D721Med (cell line): ENCODE measurements at places on chromosomes 12 and 14.

GRCh38 chr14:70567791-70568190, 32.7 kb downstream of the MED6 start:
- no peak for DNase-seq

DNA sequence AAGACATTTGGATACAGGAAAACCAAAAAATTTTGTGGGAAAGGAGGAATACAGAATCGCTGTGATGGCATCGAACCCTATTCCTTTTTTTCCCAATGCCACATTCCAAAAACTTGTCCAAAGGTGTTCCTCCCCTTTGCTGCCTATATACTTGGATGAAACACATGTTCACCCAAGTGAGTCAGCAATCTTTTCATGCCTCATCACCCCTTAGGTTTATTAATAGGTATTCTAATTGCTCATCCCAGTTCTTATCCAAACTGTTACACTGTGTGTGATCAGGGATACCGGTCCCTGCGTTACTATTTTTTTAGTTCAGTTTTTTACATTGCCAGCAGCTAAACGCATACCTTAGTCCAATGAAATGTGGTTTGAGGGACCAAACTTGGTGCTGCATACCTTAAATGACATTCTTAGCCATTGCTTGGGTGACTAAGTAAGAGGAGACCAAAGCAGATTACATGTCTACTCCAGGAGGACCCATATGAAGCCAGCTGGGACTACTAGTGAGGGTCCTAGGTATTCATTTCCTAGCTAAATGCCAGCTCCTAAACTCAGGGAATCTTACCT, 20.6 kb upstream of the ST8SIA1 start:
- DNase-seq: no peak

DNA sequence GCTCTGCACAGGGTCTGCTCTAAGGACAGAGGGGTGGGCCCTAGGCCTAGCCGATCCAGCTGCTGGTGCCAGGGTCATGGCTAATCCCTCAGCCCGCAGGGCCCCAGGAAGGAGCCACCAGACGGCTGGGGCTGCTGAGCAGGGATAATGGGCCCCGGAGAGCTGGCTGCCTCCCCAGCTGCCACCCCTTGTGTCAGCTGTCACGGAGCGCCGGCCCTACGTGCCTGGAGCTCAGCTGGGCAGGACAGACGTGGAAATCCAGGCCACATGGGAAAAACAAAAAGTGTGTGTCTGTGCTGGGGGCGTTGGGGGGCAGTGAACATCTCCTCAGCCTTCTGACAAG, 36.2 kb downstream of the CHGA start:
- peak; percentile 100 for DNase-seq

DNA sequence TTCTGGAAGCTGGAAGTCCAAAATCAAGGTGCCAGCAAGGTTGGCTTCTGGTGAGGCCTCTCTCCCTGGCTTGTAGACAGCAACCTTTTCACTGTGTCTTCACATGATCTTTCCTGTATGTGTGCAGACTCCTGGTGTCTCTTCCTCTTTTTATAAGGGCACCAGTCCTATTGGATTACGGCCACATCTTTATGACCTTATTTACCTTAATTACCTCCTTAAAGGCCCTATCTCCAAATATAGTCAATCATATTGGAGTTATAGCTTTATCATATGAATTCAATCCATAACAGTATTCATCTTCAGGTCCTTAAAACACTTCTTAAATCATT, 21.2 kb upstream of the GARIN2 start:
- DNase-seq: no peak

GRCh38 chr12:45034861-45035265, 16.0 kb downstream of the DBX2 start:
- DNase-seq: no peak

GRCh38 chr12:76455582-76456345, 103.8 kb downstream of the OSBPL8 start:
- no peak for DNase-seq

- no peak for DNase-seq
These were observed 137.8 kb downstream of the ADGRD1 start for GRCh38 chr12:131091413-131091975.

- no peak for DNase-seq
These were observed 227.8 kb downstream of the EPS8 start for GRCh38 chr12:15561396-15561795.

GRCh38 chr12:68611094-68611805, 551 bp downstream of the RAP1B start:
- DNase-seq: no peak

DNA sequence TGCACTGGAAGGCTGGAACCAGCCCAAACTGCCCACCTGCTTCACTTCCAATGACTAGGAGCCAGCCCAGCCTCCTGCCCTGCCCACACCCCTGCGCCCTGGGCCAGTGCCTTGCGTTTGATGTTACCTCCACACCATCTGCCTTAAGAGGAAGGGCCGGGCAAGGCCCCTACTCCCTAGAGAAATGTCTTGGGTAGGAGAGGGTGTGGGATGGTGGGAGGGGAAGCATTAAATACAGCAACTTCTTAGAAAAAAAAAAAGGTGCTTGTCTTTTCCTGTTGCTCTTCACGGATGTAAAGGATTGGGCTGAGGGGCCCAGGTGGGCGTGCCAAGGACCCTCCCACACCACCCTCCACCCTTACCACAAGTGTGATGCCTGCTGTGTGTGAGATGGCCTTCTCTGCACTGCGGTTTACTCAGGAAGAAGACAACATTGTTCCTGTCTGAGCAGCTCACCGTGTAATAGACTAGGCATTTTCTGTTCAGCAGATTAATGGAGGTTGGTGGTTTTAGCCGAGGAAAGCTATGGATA, 99.9 kb downstream of the NINJ2 start:
- no peak for DNase-seq

DNA sequence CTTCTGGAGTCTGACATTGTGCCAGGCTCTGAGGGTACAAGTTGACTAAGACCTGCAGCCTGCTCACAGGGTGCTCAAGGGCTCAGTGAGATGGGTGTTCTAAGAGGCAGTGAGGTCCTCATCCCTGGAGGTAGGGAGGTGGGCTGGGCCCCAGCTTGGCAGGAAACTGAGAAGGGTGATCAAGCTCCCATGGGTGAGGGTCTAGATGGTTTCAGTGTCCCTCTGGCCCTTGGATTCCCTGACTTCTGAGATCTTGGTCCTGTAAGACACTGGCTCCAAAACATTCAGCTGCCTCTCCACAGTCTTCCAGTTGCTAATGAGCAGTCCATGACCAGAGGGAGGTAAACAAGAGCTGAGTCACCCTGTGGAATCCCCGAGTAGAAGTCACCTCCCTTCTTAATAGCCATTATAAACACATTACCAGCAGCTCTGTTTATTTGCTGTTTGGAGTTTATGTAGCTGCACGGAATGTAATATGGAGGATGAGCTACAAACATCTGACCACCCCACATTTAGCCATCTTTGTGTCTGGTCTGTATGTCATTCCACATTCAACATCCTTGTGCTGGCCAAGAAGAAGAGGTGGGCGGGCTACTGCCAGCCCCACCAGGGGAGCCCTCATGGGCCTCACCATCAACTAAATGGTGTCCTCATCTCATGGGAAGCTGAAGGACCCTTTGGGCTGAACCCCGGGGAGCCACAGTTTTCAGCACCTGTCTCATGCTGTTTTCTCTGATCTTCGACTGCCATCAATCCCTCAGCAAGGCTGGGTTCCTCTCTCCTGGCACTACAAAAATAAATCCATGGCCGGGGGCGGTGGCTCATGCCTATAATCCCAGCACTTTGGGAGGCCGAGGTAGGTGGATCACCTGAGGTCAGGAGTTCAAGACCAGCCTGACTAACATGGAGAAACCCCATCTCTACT, 37.2 kb upstream of the BDKRB2 start:
- no peak for DNase-seq

DNA sequence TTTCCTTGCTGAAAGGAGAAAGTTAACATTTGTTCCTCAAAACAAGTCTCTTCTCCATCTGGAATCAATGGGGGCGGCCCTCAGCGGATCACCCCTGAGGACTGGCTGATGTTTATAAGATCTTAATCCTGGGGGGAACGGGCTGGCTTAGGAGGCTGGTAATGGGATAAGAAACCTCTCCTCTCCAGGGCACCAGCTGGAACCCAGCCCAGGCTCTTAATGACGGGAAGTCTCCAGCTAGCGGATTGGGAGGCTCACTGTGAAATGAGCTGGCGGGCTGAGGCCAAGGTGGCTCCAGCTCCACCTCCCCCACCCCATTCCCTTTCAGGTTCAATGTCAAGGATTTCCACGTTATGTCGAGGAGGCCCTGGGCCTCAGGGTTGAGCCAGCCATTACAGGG, 1133.0 kb downstream of the VRK1 start:
- peak; percentile 29 for DNase-seq

- no peak for DNase-seq
These were observed 204.0 kb downstream of the GRIN2B start for GRCh38 chr12:13777374-13777773.

GRCh38 chr14:104224131-104224505, 85.7 kb downstream of the KIF26A start:
- DNase-seq: peak; percentile 79

- DNase-seq: no peak
These were observed 18.2 kb downstream of the RFX4 start for GRCh38 chr12:106601031-106601430.

GRCh38 chr14:24959791-24960331, 90.1 kb downstream of the STXBP6 start:
- no peak for DNase-seq

DNA sequence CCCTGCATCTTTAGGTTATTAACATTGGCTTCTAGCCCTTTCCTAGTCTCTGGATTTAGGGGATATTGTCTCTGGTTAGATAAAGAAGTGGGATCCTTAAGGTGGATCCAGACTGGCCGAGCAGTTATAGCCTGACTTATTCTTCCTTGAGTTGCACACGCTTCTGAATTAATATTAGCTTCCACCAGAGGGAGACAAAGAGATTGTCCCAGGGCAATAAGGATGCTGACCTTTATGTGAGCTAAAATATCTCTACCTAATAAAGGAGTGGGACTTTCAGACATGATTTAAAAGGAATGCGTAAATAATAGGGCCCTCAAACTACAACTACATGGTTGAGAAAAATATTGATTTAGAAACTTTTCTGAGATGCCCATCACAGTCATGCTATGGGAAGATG, 139.7 kb downstream of the SLCO1B3 start:
- no peak for DNase-seq

GRCh38 chr12:19243551-19243950, 114.0 kb downstream of the PLEKHA5 start:
- no peak for DNase-seq

DNA sequence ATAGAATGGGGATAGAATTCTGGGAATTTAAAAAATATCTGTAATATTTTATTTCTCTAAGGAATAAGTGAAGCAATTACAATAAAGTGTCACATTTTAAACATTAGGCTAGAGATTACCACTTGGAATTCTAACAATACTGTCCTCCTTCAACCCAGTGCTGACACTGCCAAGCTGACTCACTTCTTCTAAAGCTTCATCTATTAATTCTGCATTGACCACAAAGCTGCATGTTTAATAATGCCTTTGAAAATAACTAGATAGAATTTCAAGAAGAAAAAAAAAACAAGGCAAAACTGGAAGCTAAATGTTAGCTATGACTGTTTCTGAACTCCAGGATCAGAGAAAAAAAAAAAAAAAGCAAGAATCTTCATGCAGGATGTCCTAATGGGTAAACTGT, 970.7 kb upstream of the FBXO33 start:
- no peak for DNase-seq

DNA sequence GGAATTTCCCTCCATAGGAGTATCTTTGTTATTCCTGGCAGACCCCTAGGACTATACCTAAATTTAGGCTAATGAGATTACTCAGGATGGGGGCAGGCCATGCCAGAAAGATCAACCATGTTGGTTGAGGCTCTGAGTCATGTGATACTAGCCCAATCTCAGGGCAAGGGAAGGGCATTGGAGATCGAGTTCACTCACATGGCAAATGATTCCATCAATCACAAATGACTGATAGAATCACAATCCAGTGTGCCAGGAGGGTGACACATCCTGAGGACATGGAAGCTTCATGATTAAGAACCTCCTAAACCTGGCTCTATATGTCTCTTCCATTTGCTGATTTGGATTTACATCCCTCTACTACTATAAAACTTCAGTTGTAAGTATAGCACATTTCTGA, 182.3 kb downstream of the NTF3 start:
- DNase-seq: no peak

DNA sequence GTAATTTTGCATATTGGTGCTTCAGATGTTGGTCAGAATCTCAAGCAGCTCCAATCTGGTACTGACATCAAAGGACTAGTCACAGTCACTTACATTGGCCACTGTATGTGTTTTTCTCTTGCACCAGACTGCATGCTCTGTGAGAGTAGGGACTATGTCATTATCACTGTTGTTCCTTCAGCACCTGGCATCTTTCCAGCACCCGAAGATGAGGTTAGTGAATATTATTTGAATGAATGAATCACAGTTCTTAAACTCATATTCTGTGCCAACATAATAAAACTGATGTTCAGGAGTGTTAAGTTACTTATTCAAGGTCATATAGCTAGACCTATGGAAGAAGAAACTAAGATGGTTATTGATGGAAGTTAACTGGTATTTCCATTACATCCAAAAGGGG, 204.5 kb upstream of the TBX3 start:
- DNase-seq: no peak

DNA sequence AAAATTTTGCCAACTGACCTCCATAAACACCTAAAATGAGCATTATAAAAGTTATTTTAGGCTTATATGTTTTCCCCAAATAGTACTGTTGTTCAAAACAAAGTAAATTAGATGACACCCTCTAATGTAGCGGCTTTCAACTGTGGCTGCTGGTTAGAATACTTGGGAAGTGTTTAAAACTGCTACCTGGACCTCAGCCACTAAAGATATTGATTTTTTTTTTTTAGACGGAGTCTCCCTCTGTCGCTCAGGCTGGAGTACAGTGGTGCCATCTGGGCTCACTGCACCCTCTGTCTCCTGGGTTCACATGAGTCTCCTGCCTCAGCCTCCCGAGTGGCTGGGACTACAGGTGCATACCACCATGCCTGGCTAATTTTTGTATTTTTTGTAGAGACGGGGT, 16.2 kb downstream of the PRORP start:
- no peak for DNase-seq
